ENCODE measurements at places on chromosomes 13 and 19.

DNA sequence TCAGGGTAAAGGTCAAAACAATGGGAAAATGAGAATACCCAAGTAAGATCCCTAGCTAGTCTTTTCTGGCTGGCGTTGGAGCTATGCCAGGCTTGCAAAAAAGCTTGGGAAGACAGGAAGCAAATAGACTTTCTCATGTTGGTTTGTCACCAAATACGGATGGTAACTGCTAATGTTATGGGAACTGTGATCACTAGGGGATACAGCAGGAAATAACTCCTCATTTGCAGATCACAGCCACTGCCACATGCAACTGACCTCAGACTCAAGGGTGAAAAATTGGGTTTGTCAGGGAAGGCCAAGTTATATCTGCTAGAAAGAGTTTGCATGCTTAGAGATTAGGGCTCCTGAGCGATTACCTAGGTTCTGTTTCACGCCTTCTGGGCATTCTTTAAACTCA is 162.9 kb downstream of the NHLRC3 start:
- DNase-seq = no peak

GRCh38 chr13:45142440-45143345 is 22.4 kb downstream of the GTF2F2 start:
- DNase-seq = peak; percentile 34

DNA sequence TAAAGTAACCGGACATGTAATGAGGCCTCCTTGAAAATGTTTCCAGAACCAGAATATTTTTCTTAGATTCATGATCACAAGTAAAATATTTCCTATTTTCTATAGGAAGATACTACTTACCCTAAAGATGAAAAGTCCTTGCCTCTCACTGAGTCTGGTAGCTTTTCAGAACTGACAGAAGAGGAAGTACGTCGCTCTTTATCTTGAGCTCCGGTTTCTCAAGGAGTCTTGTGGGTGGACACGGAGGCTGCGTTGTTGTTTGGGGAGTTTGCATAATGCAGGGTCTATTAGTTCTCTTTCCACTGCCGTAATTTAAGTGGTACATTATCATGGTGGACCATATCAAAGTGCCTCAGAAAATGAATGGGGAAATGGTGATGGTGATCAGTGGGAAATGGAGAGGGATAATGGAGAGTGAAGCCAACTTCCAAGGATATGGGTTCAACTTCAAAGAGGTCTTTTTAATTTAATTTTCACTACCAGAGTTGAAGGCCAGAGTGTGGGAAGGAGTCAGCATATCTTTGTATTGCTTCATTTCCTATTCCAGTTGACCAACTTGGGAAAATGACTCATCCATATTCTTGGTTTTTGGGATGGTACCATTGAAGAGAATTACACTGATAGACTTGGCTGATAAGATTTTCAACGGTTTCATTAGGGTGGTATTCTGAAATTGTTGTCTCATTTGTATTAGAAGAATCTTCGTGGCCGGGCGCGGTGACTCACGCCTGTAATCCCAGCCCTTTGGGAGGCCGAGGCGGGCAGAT is 23.4 kb downstream of the MBD3L2B start:
- DNase-seq = peak; percentile 6

DNA sequence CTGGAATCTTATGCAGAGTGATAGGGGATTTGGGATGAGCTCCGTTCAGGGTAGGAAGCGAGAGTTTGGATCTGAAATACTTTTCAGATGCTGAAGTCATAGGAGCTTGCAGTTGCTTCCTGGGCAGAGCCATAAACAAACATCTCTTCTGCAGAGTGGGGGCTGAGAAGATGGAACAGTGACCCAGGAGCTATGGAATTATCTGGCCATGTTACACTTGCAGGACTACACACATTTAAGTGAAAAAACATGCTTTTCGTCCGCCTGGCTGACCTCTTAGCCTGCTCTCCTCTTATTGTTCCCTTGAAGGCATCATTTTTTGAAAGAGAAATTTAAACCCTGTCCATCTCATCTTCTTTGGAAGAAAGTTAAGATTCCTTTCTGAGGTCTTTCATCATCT is 40.7 kb downstream of the PSG11 start:
- no peak for DNase-seq

DNA sequence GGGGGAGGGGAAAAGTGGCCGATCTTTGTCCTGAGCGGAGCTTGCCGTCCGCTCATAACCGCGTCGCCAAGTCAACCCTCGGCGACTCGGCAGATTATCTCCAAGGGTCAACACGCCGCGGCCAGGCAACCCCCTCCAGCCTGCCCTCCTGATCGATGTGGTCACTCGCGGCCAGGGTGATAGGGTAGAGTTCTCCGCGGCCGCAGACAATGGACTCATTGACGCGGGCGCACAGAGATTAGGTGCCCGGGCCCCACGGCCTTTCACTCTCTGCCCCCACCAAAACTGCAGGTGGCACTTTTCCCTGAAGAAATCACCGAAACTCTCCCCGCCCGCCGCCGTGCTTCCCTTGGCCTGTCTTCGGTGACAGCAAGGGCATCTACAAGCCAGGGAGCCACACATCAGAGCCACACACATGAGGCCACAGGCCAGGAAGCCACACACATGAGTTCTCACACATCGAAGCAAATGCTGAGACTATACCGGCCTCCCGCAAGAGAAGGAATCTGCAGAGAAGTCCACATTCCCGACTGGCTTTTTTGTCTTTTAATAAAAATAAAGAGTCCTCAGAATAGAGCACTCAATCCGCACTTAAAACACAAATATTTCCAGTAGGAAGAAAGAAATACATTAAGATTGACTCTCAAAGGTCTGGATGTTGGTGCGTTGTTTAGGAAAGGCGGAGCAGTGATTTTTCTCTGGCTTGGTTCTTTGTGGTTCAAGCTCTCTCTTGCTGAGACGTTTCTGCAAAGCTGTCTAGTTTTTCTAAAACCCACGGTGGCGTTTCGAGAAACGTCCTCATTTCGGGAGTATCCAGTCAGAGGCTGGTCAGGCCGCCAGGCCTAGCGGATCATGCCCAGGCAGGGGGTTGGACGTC is 1.5 kb upstream of the PDX1 start:
- no peak for DNase-seq

DNA sequence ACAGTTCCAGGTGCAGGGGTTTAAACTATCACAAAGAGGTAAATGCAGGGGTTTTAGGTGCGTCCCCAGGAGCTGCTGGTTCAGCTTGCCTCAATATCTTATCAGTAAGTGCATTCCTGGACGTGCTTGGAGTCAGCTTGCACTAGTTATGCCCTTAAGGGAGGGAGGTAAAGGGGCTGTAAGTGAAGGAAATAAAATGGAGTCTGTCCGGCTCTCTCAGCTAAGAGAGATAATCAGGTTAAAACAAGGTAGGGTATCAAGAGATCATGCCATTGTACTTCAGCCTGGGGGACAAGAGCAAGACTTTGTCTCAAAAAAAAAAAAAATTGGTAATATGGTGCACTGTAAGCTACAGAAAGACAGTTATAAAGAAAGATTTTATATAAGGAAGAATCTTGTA is 69.7 kb downstream of the ZNF100 start:
- no peak for DNase-seq

DNA sequence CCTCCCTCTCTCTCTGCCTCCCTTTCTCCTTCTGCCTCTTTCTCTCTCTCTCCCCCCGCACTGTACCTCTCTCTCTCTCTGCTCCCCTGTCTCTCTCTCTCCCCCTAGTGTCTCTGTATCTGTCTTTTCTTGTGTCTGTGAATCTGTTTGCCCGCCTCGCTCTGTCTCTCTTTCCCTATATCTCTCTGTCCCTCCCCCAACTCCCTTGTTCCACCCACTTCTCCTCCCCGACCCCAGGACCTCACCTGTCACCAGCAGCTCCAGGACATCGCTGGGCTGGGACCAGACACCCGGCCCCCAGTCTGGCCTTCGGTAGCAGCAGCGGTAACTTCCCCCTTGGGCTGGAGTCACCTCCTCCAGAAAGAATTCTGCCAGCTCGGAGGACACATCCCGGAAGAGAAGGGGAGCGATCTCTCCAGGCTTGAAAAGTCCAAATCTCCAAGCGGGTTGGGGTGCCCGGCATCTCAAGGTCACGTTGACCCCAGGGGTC is 3.9 kb downstream of the OSCAR start:
- DNase-seq = peak; percentile 45

GRCh38 chr13:110306960-110307766 is at the start of the genes COL4A1 and COL4A2:
TSS of gene COL4A1 (minus strand) at chr13:110307157. CDS start at chr13:110307027, 130 bp downstream.
TSS of gene COL4A2 (plus strand) at chr13:110307284. CDS start at chr13:110307904, 620 bp downstream.
- peak; percentile 64 for DNase-seq

DNA sequence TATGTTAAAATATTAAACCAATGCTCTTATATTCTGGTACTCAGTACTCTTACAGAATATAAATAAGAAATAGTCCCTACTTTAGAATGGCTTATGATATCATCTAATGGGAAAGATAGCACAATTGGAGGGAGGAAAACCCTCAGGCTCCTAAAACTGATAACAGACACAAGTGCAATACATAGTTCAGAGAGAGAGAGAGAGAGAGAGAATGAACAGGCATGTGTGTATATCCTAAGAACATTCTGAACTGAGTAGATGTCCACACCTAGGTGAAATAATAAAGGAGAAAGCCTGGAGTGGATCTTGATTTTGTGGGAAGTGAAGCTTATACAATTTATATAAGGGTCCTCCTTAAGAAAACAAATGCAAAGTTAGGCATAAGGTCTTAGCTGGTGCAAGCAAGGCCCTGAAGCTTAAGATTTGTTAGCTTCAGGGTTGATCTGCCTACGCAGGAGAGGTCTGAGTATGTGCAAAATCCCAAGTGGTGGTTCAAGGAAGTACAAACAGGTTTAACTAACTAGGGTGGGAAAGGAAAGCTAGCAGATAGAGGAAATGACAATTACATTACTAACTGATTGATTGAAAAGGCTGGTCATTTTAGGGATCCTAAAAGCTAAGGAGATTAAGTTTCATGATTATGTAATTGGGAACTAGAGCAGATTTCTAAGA is 53.3 kb downstream of the SOX21 start:
- peak; percentile 16 for DNase-seq

DNA sequence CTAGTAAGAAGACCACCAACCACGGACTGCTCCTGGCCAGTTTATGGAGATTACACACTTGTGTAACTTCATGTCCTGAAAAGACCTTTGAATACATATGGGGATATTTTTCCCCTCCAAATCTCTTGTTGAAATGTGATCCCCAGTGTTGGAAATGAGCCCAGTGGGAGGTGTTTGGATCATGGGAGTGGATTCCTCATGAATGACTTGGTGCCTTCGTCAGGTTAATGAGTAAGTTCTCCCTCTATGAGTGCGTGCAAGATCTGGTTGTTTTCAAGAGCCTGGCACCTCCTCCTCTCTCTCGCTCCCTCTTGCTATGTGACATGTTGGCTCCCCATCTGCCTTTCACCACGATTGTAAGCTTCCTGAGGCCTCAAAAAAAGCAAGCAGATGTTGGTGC is 769.0 kb upstream of the SLITRK1 start:
- peak; percentile 5 for DNase-seq

DNA sequence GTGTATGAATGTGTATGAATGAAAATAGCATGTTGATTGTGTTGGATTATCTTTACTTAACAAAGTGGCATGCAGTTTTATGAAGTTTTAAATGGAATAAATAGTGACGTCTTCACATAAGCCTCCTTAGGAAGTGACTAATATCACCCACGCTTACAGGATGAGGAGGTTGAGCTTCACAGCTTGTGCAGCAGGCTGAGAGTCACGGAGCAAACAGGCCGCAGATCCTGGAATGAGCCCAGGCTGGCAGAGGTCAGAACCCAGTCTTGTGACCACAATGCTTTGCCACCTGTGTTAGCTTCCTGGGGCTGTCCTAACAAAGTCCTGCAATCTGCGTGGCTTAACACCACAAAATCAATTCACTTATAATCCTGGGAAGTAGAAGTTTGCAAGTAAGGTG is 20.8 kb downstream of the LAIR2 start:
- peak; percentile 82 for DNase-seq

- DNase-seq = no peak
Measured at GRCh38 chr13:47502166-47502565, 498.9 kb downstream of the SUCLA2 start.

- DNase-seq = peak; percentile 42
Measured at GRCh38 chr19:13718733-13719132, 45.6 kb upstream of the MRI1 start.

DNA sequence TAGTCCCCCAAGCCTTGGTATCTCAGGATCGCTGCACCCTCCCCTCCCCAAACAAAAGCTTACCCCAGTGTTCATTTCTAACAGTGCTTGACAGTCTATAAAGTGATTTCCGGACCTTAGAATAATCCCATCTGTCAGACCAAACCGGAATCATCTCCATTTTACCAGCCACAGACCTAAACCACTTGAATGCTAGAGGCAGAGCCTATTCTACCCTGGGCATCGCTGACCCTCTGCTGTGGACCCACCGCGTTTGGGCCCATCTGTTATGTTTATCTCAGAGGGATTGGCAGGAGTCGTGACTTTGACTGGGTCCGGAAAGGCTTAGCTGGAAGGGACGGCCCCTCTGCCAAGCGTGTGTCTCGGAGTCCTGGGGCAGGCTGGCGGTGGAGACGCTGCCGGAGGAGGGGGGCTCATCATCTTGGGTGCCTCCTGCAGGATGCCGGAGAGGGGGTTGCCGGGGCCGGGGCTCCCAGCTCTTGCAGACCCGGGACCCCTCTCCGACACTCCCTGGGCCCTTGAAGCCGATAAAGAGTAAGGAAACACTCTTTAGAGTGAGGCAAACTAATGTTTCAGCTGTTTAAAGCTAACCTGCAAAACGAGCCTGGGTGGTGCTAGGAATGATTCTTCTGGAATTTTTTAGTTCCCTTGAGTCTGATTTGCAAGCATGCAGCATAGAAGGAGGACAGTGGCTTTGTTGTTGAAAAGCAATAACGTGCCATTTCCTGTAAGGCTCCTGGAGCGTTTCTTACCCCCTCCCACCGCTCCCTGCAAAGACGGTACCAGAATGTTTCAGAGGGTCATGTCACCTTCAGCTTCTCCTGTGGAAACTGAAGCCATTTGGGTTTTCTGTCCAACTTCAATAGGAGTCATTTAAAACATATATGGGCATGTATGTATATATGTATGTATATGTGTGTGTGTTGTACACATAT is 1.3 kb downstream of the SLC25A42 start:
- peak; percentile 10 for DNase-seq

DNA sequence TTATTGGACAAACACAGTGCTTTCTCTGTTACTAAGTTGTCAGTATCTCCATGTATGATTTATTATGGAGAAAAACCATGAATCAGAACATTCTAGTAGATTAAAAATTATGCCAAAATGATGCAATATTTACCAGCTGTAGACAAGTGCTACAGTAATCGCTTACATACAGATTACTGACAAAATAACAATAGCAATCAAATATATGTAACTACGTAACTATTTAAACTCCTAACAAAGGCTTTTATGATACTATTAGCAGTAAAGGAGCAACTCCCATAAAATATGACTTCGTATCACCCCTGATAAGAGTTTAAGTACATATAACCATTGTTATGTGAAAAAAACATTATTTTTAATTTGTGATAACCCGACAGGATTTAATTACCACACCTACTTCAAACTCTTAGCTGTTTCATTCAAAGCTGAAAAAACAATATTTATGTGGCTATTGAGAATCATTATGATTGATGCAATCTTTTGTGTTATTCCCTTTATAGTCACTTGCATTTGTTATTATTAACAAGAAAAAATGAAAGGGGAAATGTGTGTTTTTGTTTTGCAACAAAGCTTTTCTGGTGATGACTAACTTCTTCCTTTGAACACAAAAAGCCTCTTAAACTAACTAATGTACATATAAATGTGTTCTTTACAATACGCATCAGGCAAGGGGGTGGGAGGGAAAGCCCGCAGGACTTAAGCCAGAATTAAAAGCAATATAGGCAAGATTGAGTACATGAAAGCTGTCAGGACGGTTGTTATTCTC is 147.4 kb downstream of the ABCC4 start:
- DNase-seq = no peak

- DNase-seq = no peak
Measured at GRCh38 chr19:38661996-38662395, 14.5 kb downstream of the ACTN4 start.
